Vagina (tissue), 2 donors: ENCODE measurements at places on chromosomes 6 and 20. TPM values are rescaled to one million over a fixed set of nuclear protein-coding genes. Genes with fewer than 3 reads are reported as not detected.
A peak's percentile ranks its signal among the peaks of the same experiment; 100 is the strongest.

MED23 gene
- total RNA-seq: 26.3 TPM

EYS gene
- total RNA-seq: not detected

HCK gene
- total RNA-seq: 10.1 TPM

DEFB132 gene
- total RNA-seq: not detected

EEF1A2 gene
- 9.8 TPM for total RNA-seq

RSPO3 gene
- 14.0 TPM for total RNA-seq

NUDT3 gene
- total RNA-seq: 27.0 TPM

HLA-E gene
- 618 TPM for total RNA-seq

MLN gene
- total RNA-seq: not detected

SLC35B2 gene
- 19.6 TPM for total RNA-seq

RGS17 gene
- 0.25 TPM for total RNA-seq

RPP21 gene
- 152 TPM for total RNA-seq

SIRPG gene
- not detected for total RNA-seq

GRCh38 chr6:107369493-107369892 is 89.9 kb downstream of the PDSS2 start:
- H3K27me3 ChIP-seq: no peaks in the 10 kb centered on the region
- no peak overlapping the region for H3K4me3 ChIP-seq
- no peak overlapping the region for H3K27ac ChIP-seq
- no peak for DNase-seq
- H3K36me3 ChIP-seq: no peaks in the 10 kb centered on the region

DNA sequence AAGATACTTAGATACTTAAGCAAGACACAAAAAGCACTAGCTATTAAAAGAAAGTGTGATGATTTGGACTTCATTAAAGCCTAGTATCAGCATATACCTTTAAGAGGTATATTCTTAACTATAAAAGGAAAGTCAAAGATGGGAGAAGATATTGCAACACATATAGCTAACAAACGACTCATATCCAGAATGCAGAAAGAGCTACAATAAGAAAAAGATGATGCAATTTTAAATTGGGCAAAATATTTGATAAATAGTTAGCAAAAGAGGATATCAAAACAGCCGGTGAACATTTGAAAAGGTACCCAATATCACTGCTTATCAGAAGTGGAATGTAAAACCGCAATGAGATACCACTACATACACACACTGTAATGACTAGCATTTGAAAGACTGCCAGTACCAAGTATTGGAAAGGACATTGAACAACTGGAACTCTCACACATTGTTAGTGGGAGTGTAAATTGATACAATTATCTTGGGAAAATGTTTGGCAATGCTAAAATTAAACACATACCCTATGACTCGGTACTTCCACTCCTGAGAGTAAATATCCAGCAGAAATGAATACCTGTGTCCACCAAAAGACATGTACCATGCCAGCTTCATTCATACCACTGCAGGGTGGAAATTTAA is 25.7 kb downstream of the MUC22 start:
- DNase-seq: no peak
- H3K4me3 ChIP-seq: no peak overlapping the region
- H3K27ac ChIP-seq: no peak overlapping the region
- H3K27me3 ChIP-seq: no peaks in the 10 kb centered on the region
- H3K36me3 ChIP-seq: no peaks in the 10 kb centered on the region

DNA sequence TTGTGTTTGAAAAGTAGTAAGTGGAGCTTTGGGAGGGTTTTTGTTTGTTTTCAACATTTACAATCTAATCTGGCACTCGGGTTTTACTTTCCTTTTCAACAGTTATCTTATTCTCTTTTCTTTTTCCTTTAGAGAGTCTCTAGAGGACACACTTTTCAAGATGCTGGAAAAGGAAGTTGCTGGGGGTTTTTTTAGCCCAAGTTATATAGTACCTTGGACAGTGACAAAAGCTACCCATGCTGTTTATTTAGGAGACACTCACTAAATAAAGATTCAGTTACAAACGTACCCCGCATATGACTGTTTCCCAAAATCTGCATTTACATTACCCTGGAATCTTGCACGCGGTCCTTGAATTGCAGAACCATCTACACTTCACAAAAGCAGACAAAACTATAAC is 78.8 kb downstream of the MAP7 start:
- H3K4me3 ChIP-seq: no peak overlapping the region
- no peaks in the 10 kb centered on the region for H3K4me1 ChIP-seq
- H3K27ac ChIP-seq: no peak overlapping the region
- H3K27me3 ChIP-seq: no peaks in the 10 kb centered on the region
- H3K36me3 ChIP-seq: no peaks in the 10 kb centered on the region

DNA sequence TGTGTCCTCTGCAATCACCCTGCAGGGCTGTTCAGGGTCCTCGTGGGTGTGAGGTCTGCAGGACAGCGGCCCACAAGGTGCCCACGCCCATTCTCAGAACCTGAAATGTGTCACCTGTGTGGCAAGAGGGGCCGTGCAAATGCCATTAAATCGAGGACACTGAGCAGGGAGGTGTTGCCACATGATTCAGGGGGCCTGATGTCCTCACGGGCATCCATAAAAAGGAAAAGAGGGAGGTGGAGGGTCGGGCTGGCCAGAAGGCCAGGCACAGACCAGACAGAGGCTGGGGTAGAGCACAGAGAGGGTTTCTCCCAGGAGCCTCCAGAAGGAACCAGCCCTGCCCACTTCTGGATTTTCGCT is 239.6 kb downstream of the ERMARD start:
- no peak for DNase-seq
- no peak overlapping the region for H3K27ac ChIP-seq
- no peaks in the 10 kb centered on the region for H3K36me3 ChIP-seq
- H3K4me1 ChIP-seq: no peaks in the 10 kb centered on the region

DNA sequence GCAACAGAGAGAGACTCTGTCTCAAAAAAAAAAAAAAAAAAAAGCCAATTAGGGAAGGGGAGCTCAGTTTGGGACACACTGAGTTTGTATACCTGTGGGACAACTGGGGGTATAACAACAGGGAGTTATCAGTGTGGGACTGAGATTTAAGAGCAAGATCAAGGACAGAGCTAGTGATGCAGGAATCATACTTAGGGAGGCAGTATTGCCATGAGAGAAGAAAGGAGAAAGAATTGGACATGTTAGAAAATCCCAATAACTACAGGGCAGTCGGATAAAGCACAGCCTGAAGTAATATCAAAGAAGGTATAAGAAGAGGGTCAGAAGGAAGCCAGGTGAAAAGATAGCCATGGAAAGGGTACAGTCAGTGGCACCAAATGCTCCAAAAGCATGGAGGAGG is 121.2 kb downstream of the PTPRT start:
- H3K27ac ChIP-seq: no peak overlapping the region
- H3K27me3 ChIP-seq: no peaks in the 10 kb centered on the region
- no peak overlapping the region for H3K4me3 ChIP-seq
- DNase-seq: no peak
- H3K4me1 ChIP-seq: no peaks in the 10 kb centered on the region

- DNase-seq: no peak
- no peaks in the 10 kb centered on the region for H3K4me1 ChIP-seq
- H3K36me3 ChIP-seq: no peaks in the 10 kb centered on the region
- H3K4me3 ChIP-seq: no peak overlapping the region
- H3K27ac ChIP-seq: no peak overlapping the region
These were observed 7.0 kb downstream of the EMILIN3 start for GRCh38 chr20:41359541-41360011.

GRCh38 chr6:130178692-130179091 is 44.1 kb downstream of the SAMD3 start:
- no peak for DNase-seq
- H3K4me3 ChIP-seq: no peak overlapping the region
- H3K4me1 ChIP-seq: no peaks in the 10 kb centered on the region
- H3K27me3 ChIP-seq: no peaks in the 10 kb centered on the region
- H3K27ac ChIP-seq: no peak overlapping the region
- no peaks in the 10 kb centered on the region for H3K36me3 ChIP-seq

DNA sequence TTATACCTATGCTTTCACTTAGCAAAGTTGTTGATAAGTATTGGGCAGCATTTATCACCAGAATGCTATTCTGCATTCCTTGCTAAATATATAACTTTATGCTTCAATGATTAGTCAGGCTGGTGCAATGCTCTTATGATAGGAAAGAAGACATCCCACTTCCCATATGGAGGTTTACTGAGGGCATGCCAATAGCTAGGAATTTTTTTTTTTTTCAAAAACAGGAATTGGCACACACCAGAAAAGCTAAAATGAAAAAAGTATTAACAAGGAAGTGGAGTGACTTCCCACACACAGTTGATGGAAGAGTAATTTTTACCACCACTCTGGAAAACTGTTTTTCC is 90.8 kb downstream of the FRK start:
- no peak overlapping the region for H3K27ac ChIP-seq
- no peak overlapping the region for H3K4me3 ChIP-seq
- DNase-seq: no peak

DNA sequence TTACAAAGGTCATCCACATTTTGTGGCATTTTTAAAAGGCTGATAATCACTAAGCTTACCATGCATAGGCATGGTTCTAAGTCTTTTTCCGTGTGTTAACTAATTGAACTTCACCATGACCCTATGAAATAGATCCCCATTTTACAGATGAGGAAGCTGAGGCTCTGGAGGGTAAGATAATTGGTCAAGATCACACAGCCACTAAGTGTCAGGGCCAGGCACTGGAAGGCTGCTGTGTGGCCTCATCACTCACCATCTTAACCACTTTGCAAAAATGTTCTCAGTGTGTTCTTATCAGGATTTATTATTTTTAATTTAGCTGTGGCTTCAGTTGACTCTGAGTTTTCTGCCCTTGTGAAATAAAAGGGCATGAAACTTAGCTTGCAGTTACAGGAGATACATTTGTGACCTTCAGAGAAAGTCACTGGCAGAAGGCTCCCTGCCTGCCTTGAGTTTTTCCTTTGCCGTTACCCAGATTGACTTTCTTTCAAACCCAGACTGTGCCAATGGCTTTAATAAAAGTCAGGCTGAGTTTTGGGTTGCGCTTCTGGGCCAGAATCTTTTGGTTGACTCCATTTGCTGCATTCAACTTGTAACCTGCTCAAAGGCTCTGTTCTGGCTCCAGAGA is 82.0 kb downstream of the EZR start:
- no peak for DNase-seq
- H3K36me3 ChIP-seq: no peaks in the 10 kb centered on the region
- no peaks in the 10 kb centered on the region for H3K27me3 ChIP-seq

DNA sequence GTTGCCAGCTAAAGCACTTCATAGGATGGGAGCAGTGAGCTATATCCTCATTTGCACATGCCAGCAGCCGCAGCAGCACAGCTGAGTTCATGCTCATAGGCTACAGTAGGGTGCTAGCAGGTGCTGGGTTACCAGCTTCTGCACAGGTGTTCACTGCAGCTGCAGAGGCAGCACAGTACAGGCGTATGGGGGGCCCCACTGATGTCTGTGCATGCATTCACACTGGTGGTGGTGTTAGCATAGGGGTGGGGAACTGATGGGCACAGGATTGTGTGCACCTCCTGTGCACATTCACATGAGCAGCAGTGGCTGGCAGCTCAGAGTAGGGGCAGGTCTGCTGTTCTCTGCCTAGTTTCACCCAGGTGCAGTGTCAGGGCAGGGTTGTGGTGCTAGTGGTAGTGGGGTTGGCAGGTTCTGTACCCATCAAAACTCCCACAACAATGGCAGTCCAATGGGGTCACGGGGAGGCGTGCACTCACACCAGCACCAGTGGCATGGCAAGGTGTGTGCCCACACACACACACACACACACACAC is 58.9 kb upstream of the IRAK1BP1 start:
- H3K27ac ChIP-seq: no peak overlapping the region
- H3K36me3 ChIP-seq: no peaks in the 10 kb centered on the region
- no peaks in the 10 kb centered on the region for H3K4me1 ChIP-seq
- no peak for DNase-seq

GRCh38 chr6:37554480-37554819 is 54.8 kb upstream of the CCDC167 start:
- H3K27ac ChIP-seq: no peak overlapping the region
- H3K4me3 ChIP-seq: no peak overlapping the region
- no peaks in the 10 kb centered on the region for H3K36me3 ChIP-seq
- no peaks in the 10 kb centered on the region for H3K4me1 ChIP-seq

DNA sequence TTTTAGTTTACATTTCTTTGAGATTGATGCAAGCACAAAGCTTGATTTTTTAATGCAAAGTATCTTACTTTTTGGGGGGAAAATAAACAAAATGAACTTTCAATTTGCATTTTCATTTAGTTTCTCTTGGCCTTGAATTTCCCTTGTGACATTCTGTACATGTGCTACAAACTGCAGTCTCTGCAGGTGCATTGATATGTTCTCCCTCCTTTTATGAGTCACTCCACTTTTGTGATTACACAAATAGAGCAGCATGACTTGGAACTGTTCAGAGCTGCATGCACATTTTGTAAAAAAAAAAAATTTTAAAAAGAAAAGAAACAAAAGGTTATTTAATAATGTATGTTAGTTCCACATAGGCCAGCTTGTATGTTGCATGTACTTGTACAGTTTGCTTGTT is 220.0 kb upstream of the KCNQ5 start:
- no peaks in the 10 kb centered on the region for H3K27me3 ChIP-seq
- no peaks in the 10 kb centered on the region for H3K4me1 ChIP-seq
- H3K27ac ChIP-seq: no peak overlapping the region
- no peak for DNase-seq

DNA sequence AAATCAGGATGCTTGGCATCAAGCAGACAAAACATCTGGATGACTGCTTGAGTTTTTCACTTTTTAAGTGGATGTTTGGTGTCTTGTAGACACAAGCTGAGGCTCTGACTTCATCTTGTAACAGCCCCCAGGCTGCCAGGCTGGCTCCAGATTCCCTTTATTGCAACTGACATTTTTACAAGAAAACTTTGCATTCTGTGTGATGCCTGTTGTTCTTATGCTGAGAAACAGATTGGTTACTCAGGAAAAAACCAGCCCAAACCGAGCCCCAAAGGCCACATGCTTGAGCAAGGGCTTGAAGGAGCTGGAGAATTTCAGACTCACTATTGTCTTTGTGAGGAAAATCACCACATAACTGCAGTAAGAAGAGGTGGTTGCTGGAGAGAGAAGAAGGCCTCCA is 98.4 kb upstream of the PREP start:
- H3K27me3 ChIP-seq: no peaks in the 10 kb centered on the region
- peak overlapping the region; percentile 78 for H3K27ac ChIP-seq
- peaks cover 20% of the 10 kb centered on the region for H3K4me1 ChIP-seq
- H3K36me3 ChIP-seq: no peaks in the 10 kb centered on the region

DNA sequence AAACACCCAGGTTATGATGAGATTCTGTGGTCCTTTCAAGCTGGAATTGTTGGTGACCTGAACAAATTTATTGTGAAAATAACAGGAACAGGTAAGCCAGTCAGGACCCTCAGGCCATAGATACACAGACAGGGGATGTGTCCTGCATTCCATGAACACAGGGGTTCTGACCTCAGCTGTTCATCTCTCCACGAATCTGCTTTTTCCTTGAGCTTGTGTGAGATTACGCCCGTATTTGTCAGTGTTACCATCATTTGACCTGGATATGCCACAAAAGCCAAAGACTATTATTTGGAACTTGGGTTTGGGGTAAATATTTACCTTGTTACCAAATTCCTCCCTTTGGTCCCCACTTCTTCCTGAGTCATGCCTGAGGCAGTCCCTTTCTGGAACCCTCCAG is 288.9 kb downstream of the PREX1 start:
- no peaks in the 10 kb centered on the region for H3K4me1 ChIP-seq
- no peaks in the 10 kb centered on the region for H3K27me3 ChIP-seq
- no peak overlapping the region for H3K4me3 ChIP-seq
